ENCODE measurements at places on chromosomes 3 and 15.

GRCh38 chr3:158492685-158493084 lies 78.3 kb upstream of the MLF1 start:
- DNase-seq = no peak

GRCh38 chr3:106824856-106825255 lies 552.4 kb upstream of the CCDC54 start:
- DNase-seq = no peak

GRCh38 chr3:53103397-53104296 lies 26.6 kb downstream of the RFT1 start:
- DNase-seq = no peak

- no peak for DNase-seq
Observed at GRCh38 chr3:171460725-171461524, 720 bp upstream of the TNIK start.

DNA sequence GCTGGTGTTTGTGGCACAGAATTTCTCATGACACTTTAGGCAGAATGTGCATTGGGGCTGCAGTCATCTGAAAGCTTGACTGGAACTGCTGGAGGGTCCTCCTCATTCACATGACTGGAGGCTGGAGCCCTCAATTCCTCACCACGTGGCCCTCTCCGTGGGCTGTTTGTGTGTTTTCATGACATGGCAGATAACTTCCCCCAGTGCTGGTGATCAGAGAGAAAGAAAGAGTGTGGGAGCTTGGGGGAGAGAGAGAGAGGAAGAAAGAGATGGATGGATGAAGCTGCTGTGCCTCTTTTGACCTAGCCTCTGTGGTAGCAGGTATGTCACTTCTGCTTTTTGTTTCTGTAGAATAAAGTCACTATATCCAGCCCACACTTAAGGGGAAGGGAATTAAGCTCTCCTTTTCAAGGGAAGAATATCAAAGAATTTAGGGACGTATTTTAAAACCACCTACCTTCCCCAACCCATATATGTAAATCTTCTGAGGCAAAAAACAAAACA lies 169.6 kb upstream of the IL12A start:
- DNase-seq = no peak

GRCh38 chr15:72169921-72170611 lies 27.5 kb downstream of the GRAMD2A start:
- DNase-seq = no peak

- DNase-seq = no peak
Observed at GRCh38 chr3:139546772-139547171, 7.2 kb upstream of the RBP1 start.

- DNase-seq = no peak
Observed at GRCh38 chr3:95626107-95626506, 1188.3 kb upstream of the EPHA6 start.

- DNase-seq = no peak
Observed at GRCh38 chr3:37861620-37862041, at the start of gene CTDSPL. CTDSPL (plus strand) TSS chr3:37861880; CDS start chr3:37862200, 320 bp downstream.

GRCh38 chr3:170746175-170746942 lies 123.6 kb downstream of the RPL22L1 start:
- DNase-seq = no peak

GRCh38 chr3:66439666-66440344 lies 61.0 kb downstream of the LRIG1 start:
- no peak for DNase-seq

DNA sequence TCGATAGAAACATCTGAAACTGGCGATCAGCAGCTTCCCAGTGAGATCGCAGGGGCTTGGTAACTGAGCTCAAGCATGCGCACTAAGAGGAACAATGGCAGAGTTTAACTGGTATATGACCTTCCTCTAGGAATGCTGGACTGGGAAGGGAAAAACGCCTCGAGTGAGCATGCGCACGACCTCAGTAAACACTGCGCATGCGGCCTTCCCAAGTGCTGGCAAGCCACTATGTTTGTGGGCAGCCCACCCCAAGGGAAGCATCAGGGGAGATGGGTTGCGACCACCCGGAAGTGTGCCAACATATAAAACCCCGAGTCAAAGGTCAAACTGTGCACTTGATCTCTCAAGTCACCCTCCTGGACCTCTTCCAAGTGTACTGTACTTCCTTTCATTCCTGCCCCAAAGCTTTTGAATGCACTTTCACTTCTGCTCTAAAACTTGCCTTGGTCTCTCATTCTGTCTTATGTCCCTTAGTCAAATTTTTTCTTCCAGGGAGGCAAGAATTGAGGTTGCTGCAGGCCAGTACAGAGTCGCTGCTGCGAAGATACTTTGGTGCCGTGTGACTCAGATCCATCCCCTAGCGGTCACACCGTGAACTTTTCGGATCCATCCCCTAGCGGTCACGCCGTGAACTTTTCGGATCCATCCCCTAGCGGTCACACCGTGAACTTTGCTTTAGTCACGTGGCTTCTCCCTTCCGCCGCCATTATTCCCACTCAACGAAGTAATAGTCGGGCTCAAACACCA lies 243.3 kb downstream of the FAM43A start:
- no peak for DNase-seq

DNA sequence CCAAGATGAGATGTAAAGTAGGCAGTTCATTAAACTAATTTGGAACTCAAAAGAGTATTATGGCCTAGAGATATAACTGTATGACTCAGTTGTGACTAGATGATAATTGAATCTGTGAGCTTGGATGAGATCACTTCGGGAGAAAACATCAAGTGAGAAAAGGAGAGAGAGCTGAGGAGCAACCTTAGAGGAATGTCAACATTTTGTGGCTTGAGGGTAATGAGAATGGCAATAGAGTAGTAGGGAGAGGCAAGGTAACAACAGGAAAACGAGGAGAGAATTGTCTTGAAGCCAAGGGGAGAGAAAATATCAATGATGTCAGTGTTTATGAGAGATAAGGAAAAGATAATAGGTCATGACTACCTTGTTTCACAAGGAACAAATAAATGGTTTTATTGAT lies 580.2 kb downstream of the NLGN1 start:
- DNase-seq = no peak

DNA sequence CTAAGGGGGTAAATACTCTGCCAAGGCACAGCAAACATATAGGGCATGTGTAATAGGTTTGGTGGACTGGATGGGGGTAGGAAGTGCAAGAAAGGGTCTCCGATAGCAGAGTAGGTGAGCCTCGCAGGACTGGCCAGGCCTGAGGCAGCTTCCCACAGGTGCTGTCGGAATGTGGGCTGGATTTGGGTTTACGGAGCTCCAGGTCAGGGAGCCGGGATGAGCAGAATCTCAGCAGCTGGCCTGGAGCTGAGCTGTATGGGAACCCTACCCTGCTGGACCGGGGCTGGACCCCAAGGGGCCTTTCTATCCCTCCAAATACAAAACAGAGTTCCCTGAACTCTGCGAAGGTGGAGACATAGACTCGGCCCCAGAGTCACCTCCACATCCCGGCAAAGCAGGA lies 15.0 kb downstream of the KLF15 start:
- no peak for DNase-seq

GRCh38 chr15:95940431-95940985 lies 390.0 kb upstream of the NR2F2 start:
- no peak for DNase-seq

DNA sequence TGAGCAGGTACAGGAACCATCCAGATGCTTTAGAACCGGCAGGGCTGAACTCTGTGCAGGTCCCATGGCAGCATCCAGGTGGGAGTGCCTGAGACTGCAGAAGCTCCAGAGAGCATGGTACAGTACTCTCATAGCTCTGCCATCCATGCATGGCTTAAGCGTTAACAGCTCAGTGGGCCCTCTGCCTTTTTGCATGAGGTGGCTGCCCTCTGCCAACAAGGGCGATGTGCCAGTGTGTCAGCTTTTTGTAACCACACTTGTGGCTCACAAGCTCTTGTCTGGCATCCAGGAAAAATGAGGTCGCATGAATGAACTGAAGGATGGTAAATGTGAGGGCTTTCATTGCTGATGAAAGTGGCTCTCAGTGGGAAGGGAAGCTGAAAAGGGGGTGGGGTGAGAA lies 950.1 kb downstream of the DIPK2A start:
- no peak for DNase-seq

GRCh38 chr15:85380812-85381642 lies 624 bp downstream of the AKAP13 start:
- no peak for DNase-seq

DNA sequence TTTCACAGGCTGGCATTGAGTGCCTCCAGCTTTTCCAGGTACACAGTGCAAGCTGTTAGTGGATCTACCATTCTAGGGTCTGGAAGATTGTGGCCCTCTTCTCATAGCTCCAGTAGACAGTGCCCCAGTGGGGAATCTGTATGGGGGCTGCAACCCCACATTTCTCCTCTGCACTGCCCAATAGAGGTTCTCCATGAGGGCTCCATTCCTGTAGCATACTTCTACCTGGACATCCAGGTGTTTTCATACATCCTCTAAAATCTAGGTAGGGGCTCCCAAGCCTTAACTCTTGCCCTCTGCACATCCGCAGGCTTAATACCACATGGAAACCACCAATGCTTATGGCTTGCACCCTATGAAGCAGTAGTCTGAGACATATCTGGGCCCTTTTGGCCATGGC lies 15.1 kb upstream of the CCR2 start:
- DNase-seq = no peak

- no peak for DNase-seq
Observed at GRCh38 chr3:40631341-40631995, 106.7 kb downstream of the ZNF621 start.

DNA sequence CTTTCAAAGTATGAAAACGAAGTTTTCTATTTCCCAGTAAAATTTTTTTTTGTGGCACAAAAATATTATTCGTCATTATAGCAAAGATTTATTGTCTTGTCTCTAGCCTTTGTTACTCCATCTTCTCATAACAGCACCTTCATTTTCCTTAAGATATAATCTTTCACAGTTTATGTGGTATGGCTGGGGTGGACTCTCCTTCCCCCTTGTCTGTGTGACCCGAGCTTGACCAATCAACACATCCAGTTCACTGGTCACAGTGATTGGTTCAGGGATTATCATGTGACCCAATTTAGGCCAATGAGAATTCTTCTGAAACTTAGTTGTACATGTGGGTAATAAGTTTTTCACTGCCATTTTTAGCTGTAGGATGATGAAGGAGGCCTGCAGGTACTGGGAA lies 71.2 kb upstream of the DCBLD2 start:
- DNase-seq = no peak

- DNase-seq = no peak
Observed at GRCh38 chr3:27504749-27505148, 20.6 kb upstream of the SLC4A7 start.

DNA sequence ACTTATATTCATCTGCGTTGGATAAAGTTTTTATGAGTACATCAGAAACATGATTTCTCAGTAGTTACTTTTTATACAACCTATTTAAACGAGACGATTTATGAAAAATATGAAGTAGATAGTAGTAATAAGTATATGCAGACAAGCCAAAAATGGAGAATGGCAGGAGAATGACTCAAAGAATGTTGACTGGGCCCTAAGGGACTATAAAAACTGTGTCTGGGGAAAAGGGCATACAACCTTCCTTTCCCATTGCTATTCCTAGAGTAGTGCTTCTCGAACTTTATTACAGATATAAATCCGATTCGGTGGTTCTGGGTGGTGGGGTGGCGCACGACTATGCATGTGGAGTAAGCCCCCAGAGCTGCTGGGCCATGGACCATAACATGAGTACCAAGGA lies 558.5 kb downstream of the FOXP1 start:
- no peak for DNase-seq

GRCh38 chr15:52509500-52510245 lies 19.0 kb downstream of the MYO5A start:
- no peak for DNase-seq

- DNase-seq = no peak
Observed at GRCh38 chr15:77988347-77989295, 88.9 kb downstream of the TBC1D2B start.

DNA sequence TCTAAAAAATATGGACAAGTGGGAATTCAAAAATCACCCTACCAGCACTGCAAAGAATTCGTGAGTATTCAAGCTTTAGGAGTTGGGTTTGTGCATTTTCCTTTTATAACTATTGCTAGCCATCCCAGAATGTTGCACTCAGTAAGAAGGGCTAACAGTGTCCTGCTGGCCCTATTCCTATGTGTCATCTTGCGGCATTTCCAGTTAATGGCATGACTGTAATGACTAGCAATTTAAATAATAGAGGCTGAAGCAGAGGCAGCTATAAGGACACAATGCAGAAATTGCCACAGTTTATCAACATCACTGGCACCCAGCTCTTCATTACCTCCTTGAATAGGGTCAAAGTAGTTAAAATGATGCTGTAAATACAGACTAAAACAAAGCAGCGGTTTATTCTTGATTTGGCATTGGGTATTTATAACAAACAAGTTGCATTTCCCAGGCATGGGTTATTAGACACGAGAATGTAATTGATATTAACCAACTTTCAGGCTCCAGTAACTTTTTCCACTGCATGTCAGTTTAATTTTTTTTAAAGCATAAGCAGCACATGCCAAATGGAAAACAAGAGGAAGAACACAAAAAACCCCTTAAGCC lies 177.6 kb downstream of the FHIT start:
- DNase-seq = no peak

DNA sequence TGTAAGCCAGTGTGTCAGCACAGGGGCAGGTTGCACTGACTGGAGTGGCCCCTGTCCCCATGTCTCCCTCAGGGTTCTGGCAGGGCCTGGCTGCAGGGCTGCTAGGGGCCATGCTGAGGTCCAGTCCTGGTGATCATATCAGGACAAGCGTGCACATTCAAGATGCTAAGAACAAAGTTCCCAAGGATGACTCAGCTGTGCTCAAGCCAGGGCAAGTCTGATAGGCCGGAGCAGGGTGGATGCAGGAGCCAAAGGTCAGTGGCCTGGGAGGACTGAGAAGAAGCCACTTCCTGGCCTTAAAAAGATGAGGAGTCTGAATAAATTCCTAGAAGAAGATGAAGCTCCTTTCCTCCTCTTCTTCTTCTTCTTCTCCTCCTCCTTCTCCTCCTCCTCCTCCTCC lies 353.2 kb downstream of the AGBL1 start:
- DNase-seq = no peak

DNA sequence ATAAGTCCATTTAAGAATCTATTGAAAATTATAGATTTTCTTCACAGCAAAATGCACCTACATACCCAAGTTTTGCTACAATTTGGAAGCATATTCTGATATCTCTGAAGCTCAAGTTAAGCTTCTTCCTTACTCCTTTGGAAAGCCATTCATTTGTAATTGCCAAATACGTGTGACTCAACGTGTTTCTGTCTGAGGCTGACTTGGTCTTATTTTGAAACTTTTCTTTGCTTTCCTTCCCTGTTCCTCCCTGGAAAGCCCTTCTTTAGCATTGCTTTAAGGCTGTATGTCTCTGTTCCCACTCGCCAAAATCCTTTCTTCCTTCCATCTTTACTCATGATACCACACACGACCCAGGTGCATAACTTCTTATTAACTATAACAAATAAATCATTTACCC lies 232.0 kb downstream of the ZBBX start:
- peak; percentile 19 for DNase-seq

DNA sequence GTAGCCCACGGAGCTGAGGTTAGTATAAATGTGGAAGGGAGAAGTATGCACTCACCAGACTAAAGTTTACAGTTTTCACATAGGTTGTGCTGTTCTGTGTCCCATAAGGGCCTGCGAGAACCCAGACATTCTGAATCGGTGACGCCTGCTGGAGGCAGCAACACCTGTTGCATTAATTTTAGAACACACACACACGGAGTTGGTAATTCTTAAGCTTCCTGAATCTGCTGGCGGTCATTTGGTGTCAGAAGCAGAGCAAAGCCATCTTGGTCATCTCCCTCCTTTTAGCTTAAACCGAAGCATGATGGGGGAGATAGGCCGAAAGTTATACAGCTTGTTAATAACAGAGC lies 41.1 kb upstream of the AP3B2 start:
- DNase-seq = no peak
